Amniotic stem cell (primary cell): ENCODE measurements at places on chromosomes 7 and 10.

DNA sequence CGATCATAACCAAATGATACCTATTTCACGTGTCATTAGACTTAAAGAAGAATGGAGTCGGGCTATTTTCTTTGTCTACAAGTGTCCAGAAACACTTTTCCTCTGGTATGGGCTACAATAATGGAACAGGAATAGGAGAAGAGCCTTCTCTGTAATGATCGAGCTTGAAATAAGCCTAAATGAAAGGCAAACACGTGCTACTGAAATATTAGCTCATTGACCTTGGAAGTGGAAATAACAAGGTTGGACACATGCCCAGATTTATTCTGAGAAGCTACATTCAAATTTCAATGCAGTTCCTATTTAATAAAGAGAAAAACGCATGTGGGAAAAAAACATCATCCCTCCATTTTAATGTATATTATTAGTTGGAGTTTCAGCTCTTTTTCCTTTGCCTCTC, 254.7 kb upstream of the PTER start:
- no peak for DNase-seq

DNA sequence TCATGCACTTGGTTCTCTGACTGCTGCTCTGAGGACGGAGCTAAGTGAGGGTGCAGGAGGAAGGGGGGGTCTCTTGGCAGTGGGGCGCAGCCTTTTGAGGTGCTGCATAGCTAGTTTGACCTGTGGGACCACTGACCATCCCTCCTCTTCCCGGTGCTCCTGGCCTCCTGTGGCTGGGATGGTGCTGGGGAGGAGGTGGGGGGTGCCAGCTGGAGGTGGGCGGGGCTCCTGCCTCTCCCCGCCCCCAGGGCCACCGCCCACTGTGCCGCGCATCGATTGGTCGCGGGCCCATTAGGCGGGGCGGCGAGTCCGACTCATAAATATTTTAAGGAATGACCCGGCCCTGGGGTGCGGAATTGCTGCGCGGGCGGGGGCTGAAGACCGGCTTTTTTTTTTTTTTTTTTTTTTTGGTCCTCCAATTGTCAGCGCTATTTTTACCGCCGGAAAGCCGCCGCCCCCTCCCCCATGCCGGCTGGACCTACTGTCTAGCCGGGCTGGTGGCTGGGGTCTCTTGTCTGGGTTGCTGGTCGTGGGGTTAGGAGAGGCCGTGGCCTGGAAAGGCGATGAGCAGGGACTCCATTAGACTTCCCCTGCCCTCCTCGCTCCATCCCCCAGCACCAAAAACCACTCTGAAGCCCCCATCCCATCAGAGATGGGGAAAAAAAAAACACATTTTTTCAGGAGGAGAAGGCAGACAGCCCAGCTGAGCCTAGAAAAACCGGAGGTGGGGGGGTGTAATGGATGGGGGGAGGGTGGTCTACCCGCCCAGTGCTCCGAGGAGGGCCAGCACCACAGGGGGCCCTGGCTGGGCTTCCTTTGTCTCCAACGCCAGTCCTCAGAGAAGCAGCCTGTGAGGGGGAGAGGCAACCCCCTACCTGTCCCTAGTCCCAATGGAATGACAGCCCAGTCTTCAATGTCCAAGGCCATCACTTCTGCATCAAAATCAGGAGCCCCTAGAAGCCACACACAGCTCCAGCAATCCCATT, 6.4 kb downstream of the SH2B2 start:
- DNase-seq, result no peak

GRCh38 chr7:50022451-50022850, 70.6 kb downstream of the ZPBP start:
- DNase-seq, result no peak

- DNase-seq, result no peak
Observed at GRCh38 chr7:16034353-16034752, 347.9 kb upstream of the MEOX2 start.

DNA sequence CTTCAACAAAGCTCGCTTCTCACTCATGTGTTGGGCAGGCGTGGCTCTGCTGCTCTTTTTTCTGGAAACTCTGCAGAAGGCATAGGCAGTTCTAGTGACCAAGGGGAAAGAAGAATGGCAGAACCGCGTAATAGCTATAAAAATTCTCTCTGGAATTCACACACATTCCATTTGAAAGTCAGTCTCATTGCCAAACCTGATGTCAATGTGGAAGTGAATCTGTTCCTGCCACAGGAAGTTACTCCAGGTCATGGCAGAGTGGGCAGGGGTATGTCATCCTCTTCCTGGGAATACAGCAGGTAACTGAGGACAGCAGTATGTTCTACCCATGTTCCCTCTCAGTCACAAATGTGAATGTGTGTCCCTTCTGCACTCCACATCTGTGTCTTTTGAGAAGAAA, 8.2 kb upstream of the PAXIP1 start:
- no peak for DNase-seq

GRCh38 chr10:56469482-56469881, 108.4 kb upstream of the ZWINT start:
- no peak for DNase-seq

DNA sequence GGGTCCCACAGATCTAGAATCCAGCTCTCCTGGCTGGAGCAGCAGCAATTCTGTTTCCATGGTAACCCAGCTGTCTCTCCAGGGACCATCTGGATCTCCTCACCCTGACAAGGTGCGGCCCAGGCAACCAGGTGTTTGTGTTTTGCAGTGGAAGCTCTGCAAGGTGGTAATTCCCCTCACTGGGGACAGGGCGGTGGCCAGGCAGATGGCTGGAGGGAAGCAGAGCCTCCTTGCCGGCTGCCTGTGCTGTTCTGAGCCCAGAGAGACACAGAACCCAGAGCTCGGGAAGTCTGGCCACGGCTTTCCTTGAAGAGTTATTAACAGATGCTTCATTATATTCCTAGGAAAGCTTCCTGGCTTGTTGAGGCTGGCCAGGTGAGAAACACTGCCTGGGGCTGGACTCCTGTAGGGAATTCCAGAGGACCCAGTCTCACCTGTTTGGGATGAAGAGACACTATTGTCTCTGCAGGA, 118.2 kb upstream of the PPIF start:
- no peak for DNase-seq

DNA sequence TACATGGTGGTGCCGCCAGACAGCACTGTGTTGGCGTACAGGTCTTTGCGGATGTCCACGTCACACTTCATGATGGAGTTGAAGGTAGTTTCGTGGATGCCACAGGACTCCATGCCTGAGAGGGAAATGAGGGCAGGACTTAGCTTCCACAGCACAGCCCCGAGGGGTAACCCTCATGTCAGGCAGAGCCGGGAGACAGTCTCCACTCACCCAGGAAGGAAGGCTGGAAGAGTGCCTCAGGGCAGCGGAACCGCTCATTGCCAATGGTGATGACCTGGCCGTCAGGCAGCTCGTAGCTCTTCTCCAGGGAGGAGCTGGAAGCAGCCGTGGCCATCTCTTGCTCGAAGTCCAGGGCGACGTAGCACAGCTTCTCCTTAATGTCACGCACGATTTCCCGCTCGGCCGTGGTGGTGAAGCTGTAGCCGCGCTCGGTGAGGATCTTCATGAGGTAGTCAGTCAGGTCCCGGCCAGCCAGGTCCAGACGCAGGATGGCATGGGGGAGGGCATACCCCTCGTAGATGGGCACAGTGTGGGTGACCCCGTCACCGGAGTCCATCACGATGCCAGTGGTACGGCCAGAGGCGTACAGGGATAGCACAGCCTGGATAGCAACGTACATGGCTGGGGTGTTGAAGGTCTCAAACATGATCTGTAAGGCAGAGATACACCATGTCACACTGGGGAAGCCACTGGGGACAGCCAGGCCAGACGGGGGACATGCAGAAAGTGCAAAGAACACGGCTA, 104.6 kb upstream of the TNRC18 start:
- DNase-seq, result no peak
